ENCODE measurements at places on chromosomes 4 and X.

- no peak for DNase-seq
Observed at GRCh38 chrX:86121916-86122315, 26.3 kb upstream of the DACH2 start.

- no peak for DNase-seq
Observed at GRCh38 chr4:184453365-184454160, 20.8 kb downstream of the IRF2 start.

DNA sequence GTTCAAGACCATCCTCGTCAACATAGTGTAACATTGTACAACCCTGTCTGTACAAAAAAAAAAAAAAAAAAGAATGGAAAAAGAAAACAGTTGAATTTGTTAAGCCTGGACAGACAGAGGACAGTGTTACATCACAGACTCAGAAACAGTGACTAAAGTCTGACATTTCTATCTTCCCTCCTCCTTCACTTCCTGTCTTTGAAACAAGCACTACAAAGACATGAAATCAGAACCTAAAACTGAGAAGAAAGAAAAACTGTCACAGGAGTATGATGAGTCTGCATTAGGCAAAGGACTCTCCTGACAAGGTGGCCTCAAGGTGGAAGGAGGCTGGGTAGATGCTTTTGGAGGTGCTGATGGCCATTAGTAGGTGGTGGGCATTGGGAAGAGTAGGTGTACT, 126.7 kb downstream of the RBM47 start:
- DNase-seq: no peak

DNA sequence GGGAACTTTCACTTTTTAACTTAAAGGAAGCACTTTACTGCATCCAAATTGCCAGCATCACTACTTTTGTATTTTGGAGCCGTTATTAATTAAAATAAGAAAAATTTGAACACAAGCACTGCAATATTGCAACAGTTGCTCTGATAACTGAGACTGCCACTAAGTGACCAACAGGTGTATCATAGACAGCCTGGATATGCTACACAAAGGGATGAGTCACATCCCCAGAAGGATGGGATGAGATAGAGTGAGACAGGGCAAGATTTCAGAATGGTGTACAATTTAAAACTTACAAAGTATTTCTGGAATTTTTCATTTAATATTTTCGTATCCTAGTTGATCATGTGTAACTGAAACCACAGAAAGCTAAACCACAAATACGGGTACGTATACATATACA, 204.1 kb downstream of the MAPK10 start:
- DNase-seq: no peak

DNA sequence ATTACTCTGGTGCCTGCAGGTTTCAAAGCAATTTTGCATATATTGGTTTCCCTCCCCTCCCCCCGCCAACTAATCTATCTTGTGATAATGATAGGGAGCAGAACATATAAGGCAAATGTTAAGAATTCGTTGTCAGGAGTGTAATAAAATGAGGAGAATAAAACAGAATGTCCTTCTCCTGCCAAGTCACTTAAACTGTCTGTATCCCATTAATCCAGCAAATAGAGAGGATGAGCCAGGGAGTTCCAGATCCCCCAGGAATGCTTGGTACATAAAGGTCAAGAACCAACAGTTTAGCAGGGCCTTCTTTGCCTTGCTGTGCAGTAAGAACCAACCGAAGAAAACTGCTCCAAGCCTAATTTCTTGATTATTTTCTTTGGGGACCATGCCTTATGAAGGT, 141.4 kb downstream of the AMELX start:
- DNase-seq: no peak

GRCh38 chrX:103250977-103251376, 4.0 kb downstream of the TCEAL8 start:
- no peak for DNase-seq

GRCh38 chr4:151417164-151417571, 8.2 kb downstream of the FHIP1A start:
- no peak for DNase-seq

- DNase-seq: no peak
Observed at GRCh38 chrX:153568451-153569011, 30.4 kb downstream of the CCNQ start.

- no peak for DNase-seq
Observed at GRCh38 chr4:163866728-163867315, 372.3 kb downstream of the TMA16 start.

- DNase-seq: no peak
Observed at GRCh38 chrX:34371754-34372153, 239.6 kb upstream of the FAM47A start.

- DNase-seq: no peak
Observed at GRCh38 chr4:12492730-12493393, 991.3 kb downstream of the RAB28 start.

DNA sequence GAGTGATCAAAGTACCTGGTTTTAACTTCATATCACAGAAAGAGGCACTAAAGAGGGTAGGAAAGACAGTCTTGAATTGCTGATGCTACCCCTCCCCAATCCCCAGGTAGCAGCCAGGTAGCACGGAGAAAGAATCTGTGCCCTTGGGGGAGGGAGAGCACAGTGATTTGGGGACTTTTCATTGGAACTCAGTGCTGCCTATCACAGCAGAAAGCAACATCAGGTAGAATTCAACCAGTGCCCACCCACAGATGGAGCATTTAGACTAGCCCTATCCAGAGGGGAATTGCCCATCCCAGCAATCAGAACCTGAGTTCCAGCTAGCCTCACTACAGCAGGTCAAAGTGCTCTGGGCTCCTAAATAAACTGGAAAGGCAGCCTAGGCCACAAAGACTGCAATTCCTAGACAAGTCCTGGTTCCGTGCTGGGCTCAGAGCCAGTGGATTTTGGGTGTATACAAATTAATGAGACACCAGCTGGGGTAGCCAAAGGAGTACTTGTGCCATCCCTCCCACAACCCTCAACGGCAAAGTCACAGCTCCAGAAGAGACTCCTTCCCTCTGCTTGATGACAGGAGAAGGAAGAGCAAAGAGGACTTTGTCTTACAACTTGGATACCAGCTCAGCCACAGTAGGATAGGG, 228.1 kb downstream of the THOC2 start:
- DNase-seq: no peak

DNA sequence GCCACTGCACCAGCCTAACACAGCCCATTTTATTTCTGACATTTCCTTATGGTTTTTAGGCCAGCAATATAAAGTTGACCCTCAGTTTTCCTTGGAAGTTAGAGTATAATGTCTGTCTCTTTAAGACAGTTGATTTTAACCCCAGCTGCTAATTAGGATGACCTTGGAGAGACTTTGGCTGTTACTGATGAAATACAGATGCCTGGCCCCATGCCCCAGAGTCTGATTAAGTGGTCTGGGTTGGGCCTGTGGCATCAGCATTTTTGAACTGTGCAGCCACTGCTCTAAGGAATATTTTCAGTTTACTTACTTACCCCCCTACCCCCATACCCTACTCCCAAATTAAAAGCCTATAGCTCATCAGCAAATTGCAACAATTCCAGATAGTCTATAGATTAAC, 85.8 kb downstream of the DCLK2 start:
- no peak for DNase-seq

- DNase-seq: no peak
Observed at GRCh38 chr4:54513204-54513603, 144.6 kb upstream of the KIT start.

DNA sequence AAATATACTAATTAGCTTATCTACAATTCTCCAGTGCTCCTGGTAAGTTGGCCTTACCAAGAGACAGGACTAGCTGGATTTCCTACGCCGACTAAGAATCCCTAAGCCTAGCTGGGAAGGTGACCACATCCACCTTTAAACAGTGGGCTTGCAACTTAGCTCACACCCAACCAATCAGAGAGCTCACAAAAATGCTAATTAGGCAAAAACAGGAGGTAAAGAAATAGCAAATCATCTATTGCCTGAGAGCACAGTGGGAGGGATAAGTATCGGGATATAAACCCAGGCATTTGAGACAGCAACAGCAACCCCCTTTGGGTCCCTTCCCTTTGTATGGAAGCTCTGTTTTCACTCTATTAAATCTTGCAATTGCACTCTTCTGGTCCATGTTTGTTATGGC, 1025.0 kb downstream of the RAB28 start:
- DNase-seq: no peak

DNA sequence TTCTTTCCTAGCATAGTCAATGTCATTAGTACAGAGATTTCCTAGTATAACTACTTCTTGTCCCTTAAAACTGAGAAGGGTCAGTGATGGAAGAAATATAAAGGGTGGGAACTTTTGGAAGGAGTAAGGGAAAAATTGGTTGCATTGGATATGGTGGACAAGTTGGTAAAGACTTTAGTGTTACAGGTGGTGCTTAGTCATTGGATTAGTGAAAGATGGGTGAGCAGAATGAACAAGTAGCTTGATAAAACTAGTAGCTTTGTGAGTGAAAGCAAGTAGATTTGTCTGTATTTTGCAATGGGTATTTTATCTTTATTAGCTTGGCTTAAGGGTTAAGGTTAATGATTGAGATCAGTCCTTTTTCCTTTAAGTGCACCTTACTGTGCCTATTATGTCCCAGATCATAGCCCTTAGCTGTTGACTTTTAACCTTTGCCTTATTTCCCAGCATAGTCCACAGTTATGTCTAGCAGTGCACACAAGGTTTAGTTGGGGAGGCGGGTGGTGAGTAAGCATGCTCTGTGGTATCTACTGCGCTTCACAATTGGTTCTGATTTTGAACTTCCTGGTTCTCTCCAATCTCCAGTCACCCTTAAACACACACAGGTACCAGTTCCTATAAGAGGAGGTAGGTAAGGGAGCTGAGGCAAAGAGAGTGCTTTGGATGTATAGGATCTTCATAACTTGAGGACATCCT, 9.5 kb downstream of the WDR44 start:
- DNase-seq: no peak

DNA sequence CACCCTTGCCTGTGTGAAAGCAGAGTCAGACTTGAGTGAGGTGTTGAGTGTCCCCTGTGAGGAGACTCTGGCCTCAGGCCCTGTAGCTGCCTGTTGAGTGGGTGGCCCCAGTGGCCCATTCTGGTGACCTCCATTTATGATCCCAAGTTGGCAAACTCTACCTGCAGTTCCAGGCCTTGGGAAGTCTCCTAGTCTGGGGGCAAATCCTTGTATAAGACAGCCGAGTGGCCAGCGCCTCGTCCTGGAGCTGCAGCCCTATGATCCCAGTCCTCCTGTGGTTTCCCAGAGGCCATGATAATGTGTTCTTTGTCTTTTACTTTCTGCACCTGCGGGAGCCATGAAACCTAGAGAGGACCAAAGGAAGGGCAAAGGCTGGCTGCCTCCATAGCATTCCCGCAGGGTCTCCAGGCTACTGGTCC, 58.7 kb downstream of the NBDY start:
- no peak for DNase-seq

- DNase-seq: no peak
Observed at GRCh38 chrX:65705439-65705838, 38.0 kb downstream of the MSN start.

DNA sequence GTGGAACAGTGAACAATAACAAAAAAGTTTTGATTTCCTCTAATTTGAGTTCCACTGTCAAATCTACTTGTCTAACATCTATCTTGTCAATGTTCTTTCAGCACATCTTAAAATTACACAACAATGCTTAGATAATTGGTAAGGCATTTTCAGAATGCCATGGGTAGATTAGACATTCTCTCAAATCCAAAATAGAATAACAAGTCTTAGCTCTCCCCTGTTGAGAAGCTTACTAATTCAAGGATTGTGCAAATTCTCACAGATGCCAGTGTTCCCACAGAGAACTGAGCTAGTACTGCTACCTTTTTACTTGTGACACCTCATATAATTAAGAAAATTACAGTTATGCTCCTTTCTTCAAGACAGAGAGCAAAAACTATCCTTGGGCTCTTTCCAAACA, 2442.0 kb downstream of the PCDH7 start:
- no peak for DNase-seq

DNA sequence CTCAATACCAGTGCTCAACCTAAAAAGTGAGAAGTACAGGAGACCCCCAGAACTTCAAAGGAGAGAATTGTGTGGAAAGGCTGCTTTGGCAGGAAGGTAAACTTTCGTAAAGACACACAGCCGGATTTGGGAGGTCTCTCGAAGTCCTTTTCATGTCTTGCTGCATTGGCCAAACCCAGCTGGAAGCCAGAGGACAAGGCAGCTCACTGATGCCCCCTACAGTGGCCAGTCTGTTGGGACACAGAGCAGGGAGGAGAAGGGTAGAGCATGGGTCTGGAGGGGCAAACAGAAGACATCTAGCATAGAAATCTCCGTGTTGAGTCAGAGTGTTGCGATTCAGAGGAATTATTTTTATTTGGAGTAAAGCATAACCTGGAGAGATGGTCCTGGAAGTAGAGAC, 198.9 kb downstream of the ANK2 start:
- no peak for DNase-seq

DNA sequence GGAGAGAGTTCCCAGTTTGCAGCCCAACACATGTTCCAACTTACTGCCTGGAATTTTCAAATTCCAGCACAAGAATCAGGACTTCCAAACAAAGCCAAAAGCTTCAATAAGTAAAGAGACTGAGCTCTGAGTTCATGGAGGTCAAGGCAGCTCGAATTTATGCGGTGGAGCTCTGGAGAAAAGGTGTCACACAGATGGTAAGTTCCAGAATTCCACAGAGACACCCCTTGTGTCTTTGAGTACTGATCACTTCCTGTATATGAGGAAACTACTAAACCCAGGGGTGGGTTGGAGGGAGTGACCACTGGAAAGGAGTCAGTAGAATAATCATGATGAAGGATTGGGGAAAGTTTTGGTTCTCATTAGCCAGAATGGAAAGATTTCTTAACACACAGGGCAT, 118.5 kb upstream of the GUCY1A1 start:
- DNase-seq: no peak

GRCh38 chr4:108337923-108338322, 169.2 kb upstream of the LEF1 start:
- no peak for DNase-seq

GRCh38 chrX:46649421-46650260, 76.1 kb downstream of the CHST7 start:
- DNase-seq: peak; percentile 43

- DNase-seq: peak; percentile 80
Observed at GRCh38 chr4:1503583-1504471, 97.6 kb upstream of the NKX1-1 start.

GRCh38 chr4:123421227-123421936, 24.8 kb downstream of the SPRY1 start:
- no peak for DNase-seq

DNA sequence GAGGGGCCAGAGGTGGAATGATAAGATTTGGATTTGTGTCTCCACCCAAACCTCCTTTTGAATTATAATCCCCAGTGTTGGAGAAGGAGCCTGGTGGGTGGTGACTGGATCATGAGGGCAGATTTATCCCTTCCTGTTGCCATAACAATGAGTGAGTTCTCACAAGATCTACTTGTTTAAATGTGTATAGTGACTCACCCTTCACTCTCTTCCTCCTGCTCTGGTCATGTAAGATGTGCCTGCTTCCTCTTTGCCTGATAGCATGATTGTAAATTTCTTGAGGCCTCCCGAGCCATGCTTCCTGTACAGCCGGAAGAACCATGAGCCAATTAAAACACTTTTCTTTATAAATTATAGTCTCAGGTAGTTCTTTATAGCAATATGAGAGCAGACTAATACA, 348.6 kb downstream of the AR start:
- DNase-seq: no peak
